ENCODE measurements at places on chromosomes 5 and 9.

- ATAC-seq: no peak
These were observed 97.6 kb downstream of the ARSB start for GRCh38 chr5:78887384-78888118.

DNA sequence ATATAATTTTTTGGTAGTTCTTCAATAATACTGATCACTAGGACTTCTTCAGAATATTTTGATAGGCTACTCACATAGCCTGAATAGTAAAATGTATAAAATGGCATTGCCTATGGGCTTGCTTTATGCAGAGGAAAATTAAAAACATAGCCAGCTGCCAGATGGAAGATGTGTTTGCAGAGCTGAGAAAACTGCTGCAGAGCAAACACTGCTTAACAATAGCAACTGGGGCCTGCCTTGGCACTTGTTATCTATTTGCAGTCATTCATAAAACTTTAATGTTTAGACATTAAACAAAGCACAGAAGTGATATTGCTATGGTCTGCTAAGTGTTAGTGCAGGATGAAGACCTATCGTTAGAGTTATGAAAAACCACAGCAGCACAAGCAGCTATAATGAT, 151.5 kb upstream of the SMC2 start:
- ATAC-seq: no peak

DNA sequence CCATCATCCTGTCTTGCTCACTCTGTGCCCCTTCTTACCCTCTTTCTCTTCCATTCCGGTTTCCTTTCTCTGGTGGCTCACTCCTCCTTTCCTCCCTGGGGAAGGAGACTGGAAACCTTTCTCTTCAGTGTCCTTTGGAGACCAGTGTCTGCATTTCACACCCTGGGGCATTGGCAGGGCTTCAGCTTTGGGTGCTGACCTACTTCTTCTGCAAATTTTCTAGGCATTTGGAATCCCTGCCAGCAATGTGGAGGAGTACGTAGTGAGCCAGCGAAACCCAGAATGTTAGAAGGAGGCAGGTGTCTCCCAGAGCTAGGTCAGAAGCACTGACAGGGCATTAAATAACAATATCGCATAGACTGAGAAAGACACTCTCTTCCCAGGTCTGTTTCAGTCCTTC, 122.2 kb downstream of the SLC28A3 start:
- no peak for ATAC-seq

DNA sequence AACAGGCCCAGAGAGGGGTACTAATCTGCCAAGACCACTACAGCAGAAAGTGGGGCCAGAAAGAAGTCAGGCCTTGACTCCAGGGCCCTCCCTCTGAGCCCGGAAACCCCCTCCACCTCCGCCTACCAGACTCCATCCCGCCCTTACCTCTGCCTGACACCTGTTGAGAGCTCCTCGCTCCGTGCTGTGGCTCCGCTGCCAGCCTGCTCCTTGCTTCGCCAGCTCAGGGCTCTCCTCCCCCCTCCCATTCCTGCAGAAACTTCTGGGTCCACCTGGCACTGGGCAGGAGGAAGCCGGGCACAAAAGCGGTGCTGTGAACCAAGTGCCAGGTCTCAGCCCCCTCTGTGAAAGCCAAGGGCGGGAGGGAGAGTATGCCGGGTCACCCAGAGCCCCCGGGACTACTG, 6.4 kb upstream of the ST6GALNAC6 start:
- ATAC-seq: no peak

DNA sequence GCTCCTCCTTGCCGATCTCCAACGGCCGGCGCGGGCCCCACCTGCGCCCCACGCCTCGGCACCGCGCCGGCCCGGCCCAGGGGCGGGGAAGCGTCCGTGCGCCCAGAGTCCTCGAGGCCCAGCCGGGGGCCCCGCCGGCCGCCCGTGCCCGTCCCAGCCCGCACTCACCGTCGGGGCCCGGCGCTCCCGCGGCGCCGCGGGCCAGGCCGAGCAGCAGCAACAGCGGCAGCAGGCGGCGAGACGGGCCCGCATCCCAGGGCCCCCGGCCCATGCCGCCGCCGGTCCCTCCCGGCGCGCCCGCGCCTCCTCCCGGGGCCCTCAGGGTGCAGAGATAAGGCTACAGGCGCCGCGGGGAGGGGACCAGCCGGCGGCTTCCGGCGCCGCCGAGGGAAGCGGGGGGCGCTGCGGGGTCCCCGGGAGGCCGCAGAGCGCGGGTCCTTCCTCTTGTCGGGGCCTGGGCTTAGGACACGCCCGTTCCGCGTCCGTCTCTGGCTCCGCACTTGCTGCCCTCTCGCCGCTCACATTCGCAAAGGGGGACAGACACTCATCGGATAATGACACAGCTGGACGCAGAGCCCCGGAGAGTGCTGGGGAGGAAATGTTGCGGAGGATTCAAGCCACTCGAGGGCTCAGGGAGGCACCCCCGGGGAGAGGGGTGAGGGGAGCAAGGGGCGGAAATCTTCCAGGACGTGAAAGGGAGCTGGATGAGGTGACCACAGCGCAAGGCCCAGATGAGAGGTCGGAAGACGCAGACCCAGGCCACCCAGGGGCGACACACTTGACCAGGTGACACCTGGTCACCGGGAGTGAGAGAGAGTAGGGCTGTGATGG, at the start of gene SUSD1:
Gene SUSD1 (minus strand): TSS at position 333 of the 831 bp plus-strand sequence. CDS start 62 bp downstream, at position 271.
- ATAC-seq: peak; percentile 50

GRCh38 chr5:18281947-18282581, 647.8 kb downstream of the TAF11L14 start:
- no peak for ATAC-seq

DNA sequence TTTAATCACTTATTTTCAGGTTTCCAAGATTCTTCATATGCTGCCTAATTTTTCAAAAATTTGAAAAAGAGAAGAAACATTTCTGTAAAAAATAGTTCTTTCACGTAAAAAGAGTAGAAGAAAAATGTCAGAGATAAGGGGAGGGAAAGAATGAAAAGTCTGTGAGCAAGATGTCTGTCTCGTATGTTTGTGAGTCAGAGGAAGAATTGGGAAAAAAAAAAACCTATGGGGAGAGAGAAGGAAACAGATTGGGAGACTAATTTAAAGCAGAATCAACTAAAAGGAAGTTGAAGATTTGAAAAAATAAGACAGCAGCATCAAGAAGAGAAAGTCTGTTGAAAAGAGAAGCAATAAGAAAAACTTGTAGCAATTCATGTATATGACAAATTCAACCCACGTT, 456.3 kb downstream of the HINT1 start:
- ATAC-seq: no peak
